Gastroesophageal sphincter (tissue), 4 donors: ENCODE measurements at places on chromosomes 6 and 20. TPM values are rescaled to one million over a fixed set of nuclear protein-coding genes. Genes with fewer than 3 reads are reported as not detected.

PLCB1 gene
- total RNA-seq = 104 TPM

HLA-B gene
- 867 TPM for total RNA-seq

TNFAIP3 gene
- total RNA-seq = 11.2 TPM

RWDD2A gene
- 4.4 TPM for total RNA-seq

CUL7 gene
- total RNA-seq = 16.6 TPM

OGFR gene
- total RNA-seq = 55.1 TPM

DDX39B gene
- total RNA-seq = 150 TPM

ORC3 gene
- 11.3 TPM for total RNA-seq

PEX6 gene
- 23.0 TPM for total RNA-seq

VSTM2L gene
- total RNA-seq = 8.5 TPM

CDSN gene
- total RNA-seq = not detected

SYNDIG1 gene
- total RNA-seq = 0.16 TPM

HDGFL1 gene
- total RNA-seq = not detected

LAMA4 gene
- 240 TPM for total RNA-seq

GOPC gene
- 20.5 TPM for total RNA-seq

DNA sequence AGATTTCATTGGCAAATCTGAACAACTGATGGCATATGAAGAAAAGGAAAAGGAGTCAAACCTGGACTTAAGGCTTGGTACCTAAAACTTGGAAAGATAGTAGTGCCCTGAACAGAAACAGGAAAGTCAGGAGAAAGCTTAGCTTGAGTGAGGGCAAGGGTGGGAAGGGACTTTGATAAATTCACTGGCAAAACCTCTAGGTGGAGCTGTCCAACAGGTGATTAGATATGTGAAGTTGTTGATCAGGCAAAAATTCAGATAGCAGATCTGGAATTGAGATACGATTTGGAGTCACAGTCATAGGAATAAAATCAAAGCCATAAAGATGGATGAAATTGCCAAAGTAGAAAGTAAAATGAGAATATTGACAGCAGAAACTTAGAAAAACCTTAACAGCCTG, 16.1 kb upstream of the ZNF292 start:
- peak; percentile 51 for ATAC-seq

GRCh38 chr6:109977791-109978173, 329 bp upstream of the GPR6 start:
- ATAC-seq = no peak

DNA sequence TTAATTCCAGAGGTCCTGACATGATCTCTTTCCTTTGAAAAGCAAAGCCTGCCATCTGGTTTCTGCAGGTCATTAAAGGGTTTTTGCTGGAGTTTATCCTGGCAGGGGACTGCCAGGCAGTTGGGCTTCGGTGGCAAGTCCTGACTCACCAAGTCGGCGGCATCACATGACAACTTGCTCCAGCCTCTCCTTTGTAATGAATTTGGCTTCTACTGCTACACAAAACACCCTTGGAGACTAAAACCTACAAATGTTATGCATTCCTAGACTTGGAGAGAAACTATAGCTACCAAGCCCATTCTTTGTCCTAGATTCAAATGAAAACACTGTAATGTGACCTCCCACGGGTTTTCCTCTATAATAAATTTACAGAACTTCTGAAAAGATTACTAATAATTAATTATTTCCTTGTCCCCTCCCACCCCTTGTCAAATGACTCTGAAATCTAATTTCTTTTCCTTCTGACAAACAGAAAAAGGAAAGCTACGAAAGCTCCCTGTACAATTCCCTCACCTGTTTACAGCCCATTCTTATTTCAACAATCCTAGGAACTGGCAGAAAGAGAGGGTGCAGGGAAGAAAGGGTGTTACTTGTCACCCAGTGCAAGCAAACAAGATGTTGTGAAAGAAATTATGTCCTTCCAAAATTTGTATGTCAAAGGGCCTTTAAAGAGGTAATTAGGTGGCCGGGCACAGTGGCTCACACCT, 62.9 kb downstream of the QRSL1 start:
- ATAC-seq = peak; percentile 52

DNA sequence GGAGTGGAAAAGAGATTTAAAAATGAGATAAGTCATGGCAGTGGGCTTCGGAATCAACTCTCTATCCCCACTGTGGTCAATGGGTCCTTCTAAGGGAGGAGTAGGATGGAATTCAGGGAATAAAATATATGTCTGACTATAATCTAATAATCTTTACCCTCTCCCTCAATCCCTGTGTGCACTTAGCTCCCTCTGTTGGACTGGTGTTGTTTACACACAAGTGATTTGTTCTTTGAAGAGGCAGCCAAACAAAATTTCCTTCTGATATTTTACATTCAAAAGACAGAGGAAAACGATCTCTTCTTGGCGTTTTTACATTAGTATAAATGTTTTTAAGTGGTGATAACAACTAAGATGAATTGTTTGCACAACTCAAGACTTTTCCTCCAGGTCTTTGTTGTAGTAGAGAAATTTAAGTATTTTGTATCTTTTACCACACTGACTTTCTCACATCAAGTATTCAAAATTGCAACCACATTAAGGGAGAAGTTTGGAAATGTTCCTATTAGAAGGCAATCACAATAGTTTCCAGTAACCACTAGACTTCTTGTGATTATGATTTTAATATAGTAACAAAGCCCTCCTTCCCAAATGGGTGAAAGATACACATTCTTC, 317.8 kb downstream of the CENPW start:
- no peak for ATAC-seq

- ATAC-seq = no peak
Observed at GRCh38 chr6:31081872-31082271, 30.5 kb downstream of the C6orf15 start.

- ATAC-seq = no peak
Observed at GRCh38 chr6:37202788-37203491, 33.0 kb downstream of the PIM1 start.

DNA sequence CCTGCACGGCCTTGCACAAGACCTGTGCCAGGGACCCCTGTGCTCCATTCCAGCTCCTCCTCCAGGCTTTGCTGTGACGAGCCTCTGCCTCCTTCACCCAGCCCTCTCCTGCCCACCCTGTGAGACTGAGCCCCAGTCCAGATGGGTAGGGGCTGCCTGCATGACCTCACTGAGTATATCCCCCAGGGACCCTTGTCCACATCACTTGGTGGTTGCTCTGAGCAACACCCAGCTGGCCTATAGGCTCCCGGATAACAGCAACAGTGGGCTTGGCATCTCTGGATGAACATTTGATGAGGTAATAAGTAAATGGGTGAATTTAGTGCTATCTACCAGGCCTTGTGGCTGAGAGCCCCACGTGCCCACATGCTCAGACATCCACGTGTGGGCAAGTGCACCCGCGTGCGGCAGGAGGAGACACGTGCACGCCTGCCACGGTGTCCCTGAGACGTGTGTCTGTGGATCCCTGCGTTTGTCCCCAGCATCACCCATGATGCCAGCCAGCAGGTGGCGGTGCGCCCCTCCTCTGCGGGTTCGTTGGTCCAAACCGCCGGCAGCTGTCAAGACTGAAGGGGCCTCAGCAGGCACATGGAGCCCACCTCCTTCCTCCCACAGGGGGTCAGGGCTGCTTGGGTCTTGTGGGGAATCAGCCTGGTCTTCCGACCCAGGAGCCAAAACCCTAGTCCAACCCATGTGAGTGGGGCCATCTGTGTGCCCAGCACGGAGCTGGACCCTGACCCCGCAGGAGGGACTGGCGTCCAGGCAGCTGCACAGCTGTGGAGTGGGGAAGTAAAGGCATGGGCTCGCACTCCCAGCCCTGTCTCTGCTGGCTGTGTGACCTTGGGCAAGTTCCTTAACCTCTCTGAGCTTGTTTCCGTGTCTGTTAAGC, 45.9 kb downstream of the FGD2 start:
- peak; percentile 75 for ATAC-seq

- no peak for ATAC-seq
Observed at GRCh38 chr20:48107560-48107959, 322.3 kb upstream of the SULF2 start.

DNA sequence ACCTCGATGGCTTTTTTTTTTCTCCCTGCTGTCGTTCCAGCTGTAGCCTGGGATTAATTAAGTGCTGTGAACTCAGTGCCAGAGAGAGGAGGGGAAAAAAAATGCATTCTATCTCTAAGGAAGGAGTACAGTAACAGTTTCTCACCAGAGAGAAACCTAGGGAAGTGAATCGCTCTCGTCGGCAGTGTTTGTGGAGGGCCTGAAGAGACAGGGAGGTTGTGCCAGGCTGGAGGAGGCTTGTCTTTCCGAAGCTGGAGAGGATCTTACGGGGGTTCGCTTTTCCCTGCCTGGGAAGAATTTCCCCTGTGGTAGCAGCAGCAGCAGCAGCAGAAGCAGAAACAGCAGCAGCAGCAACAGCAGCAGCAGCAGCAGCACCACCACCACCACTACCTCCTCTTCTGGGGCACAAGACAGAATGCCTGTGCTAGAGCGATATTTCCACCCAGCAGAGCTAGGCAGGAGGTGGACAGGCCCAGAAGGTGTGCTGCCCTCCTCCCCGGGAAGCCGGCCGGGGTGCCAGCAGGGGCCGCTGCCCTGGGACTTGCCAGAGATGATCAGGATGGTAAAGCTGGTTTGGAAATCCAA, 186.5 kb downstream of the PDE7B start:
- peak; percentile 17 for ATAC-seq

GRCh38 chr6:17277256-17277655, 3.9 kb upstream of the RBM24 start:
- no peak for ATAC-seq

DNA sequence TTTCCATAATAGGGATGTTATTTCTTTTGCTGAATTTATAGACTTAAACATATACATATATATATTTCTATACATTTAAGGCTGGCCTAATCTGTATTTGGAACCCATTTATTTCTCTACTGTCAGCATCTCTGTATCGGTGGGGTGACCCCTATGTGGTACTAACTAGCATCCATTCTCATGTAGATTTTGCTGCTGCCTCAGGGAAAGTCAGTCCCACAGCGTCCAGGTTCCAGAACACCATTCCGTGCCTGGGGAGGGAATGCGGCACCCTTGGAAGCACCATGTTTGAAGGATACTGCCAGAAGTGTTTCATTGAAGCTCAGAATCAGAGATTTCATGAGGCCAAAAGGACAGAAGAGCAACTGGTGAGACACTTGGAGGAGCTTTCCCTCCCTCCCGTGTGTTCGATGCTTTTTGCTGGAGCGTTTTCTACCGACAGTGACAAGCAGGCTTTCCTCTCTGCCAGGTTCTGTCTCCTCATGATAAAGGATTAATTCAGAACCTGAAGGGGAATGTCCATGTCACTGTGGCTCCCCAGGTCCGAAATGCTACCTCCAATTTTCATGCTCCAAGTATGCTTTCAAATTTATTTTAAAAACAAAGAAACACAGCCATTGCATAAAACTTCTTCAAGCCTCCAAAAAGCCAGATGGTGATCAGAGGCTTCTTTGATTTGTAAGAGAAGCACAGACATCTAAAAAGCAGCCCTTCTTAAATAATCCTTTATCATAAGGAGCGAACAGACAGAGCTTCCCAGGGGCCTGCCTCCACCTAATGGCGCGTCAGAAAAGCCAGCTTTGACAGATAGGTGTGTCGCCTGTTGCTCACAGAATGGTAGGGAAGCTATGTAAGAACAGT, 13.1 kb downstream of the TNFAIP3 start:
- ATAC-seq = no peak

GRCh38 chr6:53023323-53023722, 28.2 kb upstream of the GSTA4 start:
- ATAC-seq = no peak

GRCh38 chr20:41643504-41643938, 25.3 kb upstream of the CHD6 start:
- no peak for ATAC-seq

- ATAC-seq = no peak
Observed at GRCh38 chr6:159440911-159441703, 251.9 kb downstream of the SOD2 start.

GRCh38 chr20:48701702-48702101, 126.1 kb downstream of the PREX1 start:
- no peak for ATAC-seq

DNA sequence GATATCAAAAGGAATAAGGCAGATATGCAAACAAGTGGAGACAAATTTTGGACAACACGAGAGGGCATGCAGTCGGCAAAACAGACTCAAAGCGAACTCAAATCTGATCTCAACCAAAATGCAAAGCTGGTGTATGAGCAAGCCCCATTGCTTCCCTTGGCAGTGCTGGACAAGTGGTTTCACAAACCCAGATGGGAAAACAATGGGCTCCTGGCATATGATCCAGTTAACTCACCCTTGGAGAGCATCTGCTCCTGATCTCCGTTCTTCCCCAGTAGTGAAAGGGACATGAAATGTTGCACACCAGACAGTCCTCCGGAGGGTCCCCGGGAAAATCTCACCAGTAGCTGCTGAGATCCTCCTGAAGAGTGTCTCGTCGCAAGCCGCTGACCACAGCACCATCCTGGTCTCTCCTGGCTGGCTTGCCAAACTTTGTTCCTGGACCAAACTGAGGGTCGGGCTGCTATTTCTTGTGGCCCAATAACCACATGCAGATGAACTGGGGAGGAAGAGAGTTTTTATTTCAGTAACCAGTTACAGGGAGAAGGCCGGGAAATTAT, 84.3 kb upstream of the THBS2 start:
- ATAC-seq = no peak

DNA sequence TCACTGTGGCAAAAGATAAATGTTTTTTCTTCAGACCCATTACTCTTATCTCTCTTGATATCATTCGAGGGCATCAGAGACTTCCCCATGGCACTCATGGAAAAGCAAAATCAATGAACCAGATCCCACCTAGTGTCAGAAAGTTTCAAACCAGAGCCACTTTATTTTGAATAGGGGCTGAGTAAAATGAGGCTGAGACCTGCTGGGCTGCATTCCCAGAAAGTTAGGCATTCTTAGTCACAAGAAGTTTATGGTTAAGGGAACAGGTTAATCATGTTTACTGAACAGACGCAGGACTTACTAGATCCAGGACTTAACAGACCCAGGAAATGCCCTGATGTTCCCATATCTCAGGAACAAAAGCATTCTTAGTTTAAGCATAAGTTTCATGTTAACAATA, 369.9 kb downstream of the BTBD3 start:
- no peak for ATAC-seq

GRCh38 chr20:17849901-17850683, 118.5 kb downstream of the SNX5 start:
- ATAC-seq = peak; percentile 92

- no peak for ATAC-seq
Observed at GRCh38 chr6:105220186-105220585, 40.4 kb upstream of the POPDC3 start.

GRCh38 chr6:163533443-163533842, 118.9 kb downstream of the QKI start:
- ATAC-seq = peak; percentile 66

- ATAC-seq = no peak
Observed at GRCh38 chr6:64014595-64014994, 379.0 kb downstream of the PHF3 start.

GRCh38 chr6:10723567-10723881, 654 bp downstream of the TMEM14C start:
- ATAC-seq = no peak

GRCh38 chr6:148423601-148424270, 81.1 kb downstream of the SASH1 start:
- ATAC-seq = peak; percentile 80
